ENCODE measurements at places on chromosomes 4 and X.

DNA sequence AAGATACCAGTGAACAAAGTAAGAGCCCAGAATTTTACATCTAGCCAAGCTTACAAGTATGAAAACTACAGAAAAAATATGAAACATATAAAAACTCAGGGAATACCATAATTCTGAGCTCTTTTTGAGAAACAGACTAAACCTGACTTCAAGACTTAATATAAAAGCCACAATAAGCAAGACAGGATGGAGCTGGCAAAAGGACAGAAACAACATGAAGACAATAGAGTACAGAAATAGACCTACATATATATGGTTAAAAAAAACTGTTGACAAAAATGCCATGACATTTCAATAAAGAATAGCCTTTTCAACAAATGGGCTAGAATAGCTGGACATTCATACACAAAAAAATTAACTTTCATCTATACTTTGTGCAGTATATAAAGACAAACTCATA, 49.4 kb downstream of the UBA6 start:
- no peak for DNase-seq

DNA sequence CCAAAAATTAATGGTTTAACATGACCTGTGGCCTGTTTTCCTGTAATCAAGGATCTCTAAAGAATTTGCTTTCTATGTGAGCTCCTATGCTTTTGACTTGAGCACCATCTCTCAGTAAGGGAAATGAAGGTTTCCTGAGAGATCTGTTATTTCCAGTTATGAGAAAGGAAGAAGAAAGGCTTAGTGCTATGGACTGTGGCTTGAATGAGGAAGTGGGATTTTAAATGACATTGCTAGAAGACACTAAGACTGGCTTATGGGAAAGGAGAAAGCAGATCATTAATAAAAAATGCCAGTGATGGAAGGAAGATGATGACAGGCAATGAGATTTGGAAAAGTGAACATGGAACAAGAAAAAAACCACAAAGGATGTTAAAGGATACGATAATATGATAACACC, 285.4 kb downstream of the OPHN1 start:
- no peak for DNase-seq

GRCh38 chr4:108029731-108030130, 40.0 kb downstream of the HADH start:
- DNase-seq = no peak

GRCh38 chr4:157225096-157225495, 4.6 kb downstream of the GRIA2 start:
- no peak for DNase-seq

- DNase-seq = no peak
These were observed 10.0 kb downstream of the HTRA3 start for GRCh38 chr4:8279321-8280157.

- DNase-seq = no peak
These were observed 7.7 kb upstream of the ZNF81 start for GRCh38 chrX:47828984-47829383.

DNA sequence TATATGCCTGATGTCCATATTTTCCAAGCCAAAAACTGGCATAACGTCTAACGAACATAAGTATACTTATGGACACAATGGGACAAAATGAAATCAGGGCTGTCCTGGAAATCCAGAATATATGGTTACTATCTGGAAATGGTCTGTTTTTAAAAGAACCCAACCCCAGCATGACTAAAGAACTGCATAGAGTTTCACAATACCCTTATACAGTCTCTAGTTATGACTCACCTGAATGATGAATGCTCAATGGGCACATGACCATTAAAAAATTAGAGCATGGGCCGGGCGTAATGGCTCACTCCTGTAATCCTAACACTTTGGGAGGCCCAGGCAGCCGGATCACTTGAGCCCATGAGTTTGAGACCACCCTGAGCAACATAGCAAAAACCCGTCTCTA, 31.8 kb downstream of the AMMECR1 start:
- DNase-seq = no peak

- peak; percentile 97 for DNase-seq
These were observed at the start of gene HADH for GRCh38 chr4:107989537-107990386. Gene HADH (plus strand): TSS chr4:107989889. CDS start chr4:107989933, 44 bp downstream.
